ENCODE measurements at places on chromosomes 2 and 18.

DNA sequence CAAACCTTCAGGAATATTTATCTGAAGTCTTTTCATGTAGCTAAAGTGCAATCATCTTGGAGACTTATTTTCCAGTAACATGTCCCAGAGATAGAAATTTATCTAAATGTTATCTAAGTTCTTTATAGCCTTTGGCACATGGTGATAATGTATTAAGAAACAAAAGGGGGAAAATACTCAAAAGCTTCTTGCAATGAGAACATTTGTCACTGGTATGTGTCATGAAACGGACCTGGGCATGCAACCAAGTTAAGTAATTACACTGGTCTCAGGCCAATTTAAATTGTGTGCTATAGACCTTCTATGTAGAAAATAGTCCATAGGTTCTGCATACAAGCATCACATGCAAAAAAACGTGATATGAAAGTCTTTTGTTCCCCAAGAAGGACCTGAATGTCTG, 136.2 kb downstream of the SLC8A1 start:
- DNase-seq, result no peak

- no peak for DNase-seq
Measured at GRCh38 chr2:42193722-42194187, 24.6 kb downstream of the EML4 start.

DNA sequence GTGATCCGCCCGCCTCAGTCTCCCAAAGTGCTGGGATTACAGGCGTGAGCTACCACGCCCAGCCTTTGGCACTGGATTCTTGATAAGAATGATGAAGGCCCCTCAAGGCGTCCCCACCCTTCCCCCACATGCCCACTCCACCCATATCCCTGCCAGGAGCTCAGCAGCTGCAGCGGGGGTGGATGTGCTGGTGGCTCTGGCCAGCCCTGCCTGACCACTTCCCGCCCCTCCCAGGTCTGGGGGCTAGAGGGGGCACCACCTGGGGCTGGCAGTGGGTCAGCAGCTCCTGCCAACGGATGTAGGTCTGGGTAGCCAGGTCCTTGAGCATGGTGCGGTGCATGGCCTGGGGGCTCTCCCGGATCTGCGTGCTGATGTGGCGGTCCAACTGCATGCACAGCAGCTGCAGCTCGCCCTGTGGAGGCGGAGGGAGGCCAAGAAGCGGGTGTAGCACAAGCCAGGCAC, 7.8 kb upstream of the SEMA4C start:
- no peak for DNase-seq

GRCh38 chr18:61892683-61893308, at the start of gene RNF152:
RNF152 (minus strand) TSS chr18:61893007; CDS start chr18:61816463, 76,544 bp downstream.
- no peak for DNase-seq

- DNase-seq, result no peak
Measured at GRCh38 chr2:53040536-53041229, 726.9 kb upstream of the CHAC2 start.

- DNase-seq, result no peak
Measured at GRCh38 chr18:44799907-44800421, 119.3 kb downstream of the SETBP1 start.

All from cardiac septum (tissue), 1 donor.